ENCODE measurements at places on chromosomes 1 and 21. TPM values are rescaled to one million over a fixed set of nuclear protein-coding genes. Genes with fewer than 3 reads are reported as not detected.

DNA sequence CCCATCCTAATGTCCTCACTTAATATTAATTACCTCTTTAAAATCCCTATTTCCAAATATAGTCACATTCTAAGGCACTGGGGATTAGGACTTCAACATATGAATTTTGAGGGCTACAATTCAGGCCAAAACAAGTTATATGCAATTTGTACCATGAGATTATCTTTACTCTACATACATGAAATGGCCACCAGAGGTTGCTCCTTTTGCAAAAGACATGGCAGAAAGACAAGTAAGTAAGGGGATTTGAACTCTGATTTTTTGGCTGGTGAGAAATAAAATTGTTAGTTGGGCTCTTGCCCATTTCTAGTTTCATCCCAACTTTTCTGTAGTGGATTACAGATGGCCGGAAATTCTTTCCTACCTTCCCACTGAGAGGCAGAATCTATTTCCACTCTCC lies 4.8 kb upstream of the ALG6 start:
- no peak for DNase-seq

DNA sequence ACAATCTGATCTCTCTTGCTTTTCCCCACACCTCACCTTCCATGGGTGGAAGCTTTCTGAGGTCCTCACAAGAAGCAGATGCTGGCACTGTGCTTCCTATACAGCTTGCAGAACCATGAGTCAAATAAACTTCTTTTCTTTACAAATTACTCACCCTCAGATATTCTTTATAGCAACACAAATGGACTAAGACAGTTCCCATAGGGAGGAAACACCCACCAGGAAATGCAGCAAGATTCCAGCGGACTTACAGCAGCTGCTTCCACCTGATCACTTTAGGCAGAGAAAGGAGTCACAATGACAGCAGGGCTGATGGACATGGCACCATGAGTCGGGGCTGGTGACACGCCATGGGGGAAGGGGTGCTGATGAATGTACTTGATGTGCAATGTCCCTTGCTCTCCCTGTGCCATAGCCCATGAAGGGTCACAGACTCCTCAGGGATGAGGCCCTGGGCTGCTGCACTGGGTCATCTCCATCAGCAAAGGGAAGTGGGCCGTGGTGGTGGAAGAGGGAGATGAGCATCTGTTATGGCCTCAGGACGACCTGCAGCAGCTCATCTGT lies 53.9 kb downstream of the PRSS38 start:
- no peak for DNase-seq

DNA sequence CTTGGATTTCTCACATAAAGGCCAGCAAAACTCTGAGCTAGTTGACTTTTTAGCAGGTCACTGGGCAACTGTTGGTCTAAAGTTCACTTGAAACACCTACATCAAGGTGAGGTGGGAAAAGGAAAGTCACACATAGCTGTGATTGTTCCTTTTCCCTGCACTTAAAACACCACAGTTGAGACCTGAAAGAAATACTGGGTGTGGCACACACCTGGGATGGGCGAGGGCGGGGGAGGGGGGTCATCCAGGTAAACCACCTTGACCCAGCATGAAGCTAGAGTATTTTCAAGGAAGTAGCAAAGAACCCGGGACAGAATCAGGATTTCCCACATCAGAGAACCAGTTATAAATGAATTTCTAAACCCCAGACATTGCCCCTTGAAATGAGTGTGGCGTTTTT lies 26.4 kb downstream of the ZNF697 start:
- DNase-seq, result no peak

GRCh38 chr1:29934255-29934772 lies 698.0 kb downstream of the PTPRU start:
- DNase-seq, result no peak

DNA sequence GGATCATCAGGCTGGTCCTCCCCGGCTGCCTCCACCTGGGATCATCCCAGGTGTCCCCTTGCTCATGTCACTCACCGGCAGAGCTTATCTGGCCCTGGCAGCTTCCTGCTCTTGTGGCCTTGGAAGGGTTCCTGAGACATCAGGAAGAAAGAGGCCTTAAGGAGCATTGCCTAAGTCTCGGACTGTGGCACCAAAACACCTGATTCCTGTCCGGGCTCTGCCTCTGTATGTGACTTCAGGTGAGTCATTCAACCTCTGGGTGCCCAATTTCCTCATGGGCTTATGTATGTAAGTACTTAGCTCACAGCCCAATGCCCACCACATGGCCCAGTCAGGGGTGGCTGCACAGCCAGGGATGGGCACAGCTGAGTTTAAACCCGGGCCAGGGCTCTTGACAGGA lies 255.9 kb upstream of the VAMP3 start:
- no peak for DNase-seq

- DNase-seq, result no peak
Observed at GRCh38 chr1:77565321-77565720, 117.1 kb downstream of the ZZZ3 start.

DNA sequence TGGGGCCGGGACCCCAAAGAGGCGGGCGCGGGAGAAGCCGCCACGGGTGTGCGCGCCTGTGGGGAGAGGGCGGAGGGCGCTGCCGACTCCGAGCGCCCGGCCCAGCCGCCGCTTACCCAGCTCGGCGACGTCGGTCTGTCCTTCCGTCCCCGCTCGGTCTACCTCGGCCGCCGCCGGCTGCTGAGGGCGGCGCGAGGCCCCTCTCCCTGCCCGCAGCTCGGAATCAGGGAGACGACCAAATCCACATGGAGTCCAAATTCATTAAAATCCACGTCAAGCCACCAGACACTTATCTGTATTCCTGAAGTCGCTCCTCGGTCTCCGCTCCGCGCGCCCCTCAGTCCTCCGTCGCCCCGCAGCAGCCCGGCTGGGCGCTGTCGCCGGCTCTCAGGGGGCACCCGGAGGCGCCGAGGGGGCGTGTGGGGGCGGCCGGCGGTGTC lies 637 bp downstream of the PLXNA2 start:
- DNase-seq, result no peak

- no peak for DNase-seq
Observed at GRCh38 chr1:27562021-27562420, 41.9 kb downstream of the AHDC1 start.

DNA sequence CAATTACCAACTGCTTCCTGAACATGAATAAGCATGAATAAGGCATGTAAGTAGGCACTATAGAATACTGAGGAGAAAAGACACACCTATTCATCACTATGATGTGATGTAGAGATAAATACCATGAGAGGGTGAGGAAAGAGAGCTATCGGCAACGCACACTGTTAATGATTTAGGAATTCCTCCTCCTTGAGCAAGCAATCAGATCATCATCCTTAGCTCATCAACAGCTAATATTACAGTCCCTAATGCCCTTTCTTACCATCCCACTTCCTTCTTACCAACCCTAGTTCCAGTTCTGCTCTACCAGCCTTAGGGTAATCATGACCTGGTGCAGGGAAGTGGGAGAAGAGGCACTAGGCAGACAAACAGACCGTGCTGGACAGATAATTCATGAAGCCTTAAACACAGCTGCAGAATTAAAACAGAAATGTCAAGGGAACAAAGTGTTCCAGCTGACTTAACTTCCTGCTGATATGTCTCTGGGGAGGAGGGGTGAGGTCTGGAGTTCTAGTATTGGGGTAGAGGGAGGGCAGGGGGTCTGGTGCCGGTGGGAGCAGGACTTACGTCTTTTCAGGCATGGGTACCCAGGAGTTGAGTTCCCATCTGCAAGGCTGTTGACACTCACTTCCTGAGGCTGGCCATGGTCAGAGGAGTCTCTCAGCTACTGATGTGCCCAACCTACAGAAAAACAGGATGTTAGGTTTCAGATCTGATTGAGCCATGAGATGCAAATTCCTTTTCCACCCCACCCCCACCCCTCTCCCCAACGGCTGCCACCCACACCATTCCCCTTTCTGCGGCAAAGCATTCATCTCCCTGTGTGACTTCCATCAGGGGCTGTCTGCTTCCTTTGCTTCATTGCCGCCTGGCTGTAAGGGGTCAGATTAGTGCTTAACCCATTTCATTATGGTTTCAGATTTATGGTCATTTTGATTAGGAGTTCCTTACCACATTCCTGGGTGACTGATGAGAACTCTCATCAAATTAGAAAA lies 12.6 kb upstream of the RCSD1 start:
- DNase-seq, result no peak

GPR161 gene
- total RNA-seq, result 8.4 TPM

- DNase-seq, result peak; percentile 75
Observed at GRCh38 chr1:206469411-206469932, 804 bp upstream of the IKBKE start.

DOCK7 gene
- 37.3 TPM for total RNA-seq

- peak; percentile 9 for DNase-seq
Observed at GRCh38 chr1:66984491-66984890, 59.7 kb downstream of the MIER1 start.

DNA sequence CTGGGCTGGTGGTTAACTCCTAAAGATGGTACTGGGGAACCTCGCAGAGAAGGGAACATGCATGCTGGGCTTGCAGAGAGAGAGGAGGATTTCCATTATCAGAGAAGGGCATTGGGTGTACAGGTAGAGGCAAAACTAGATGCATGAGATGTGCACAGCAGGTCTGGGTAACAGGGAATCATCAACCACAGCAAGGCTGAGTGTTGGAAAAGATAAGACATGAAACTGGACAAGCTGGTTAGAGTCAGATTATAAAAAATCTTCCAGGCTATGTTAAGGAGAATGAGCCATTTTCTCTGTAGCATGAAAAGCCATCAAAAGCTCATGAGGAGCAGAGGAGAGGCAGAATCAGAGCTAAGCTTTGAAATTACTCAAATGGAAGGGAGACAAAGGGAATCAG lies 147.8 kb downstream of the VAV3 start:
- DNase-seq, result no peak

DNA sequence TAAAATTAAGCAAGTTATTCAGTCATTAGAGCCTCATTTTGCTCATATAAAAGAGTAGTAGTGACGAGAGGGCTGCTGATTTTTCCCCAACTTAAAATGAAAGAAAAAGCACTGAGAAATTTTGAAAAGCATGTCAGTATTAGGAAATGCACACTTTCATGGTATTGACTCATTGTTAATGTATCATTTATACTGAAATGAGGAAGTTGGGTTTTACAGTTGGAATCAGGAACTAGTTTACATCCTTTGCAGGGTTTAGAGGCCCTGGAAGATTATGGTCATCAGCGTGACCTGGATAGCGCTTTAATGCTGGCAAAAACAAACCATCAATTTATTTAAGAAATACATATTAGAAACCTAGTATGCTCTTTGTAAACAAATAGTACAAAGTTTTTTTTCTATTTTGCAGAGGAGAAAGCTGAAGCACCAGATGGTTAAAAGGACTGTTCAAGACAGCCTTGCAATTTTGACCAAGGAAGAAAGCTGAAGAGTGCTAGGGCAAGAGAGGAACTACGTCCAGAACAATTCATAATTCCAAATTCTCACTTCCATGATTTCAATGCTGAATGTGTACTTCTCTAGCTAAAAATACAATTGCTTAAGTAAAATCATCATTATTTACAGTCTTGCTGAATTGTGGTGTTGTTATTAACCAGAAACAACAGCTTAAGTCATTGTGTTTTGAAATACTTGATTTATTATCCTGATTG lies 94.8 kb upstream of the SGIP1 start:
- no peak for DNase-seq

GJA4 gene
- not detected for total RNA-seq

OR2L3 gene
- total RNA-seq, result not detected

DNA sequence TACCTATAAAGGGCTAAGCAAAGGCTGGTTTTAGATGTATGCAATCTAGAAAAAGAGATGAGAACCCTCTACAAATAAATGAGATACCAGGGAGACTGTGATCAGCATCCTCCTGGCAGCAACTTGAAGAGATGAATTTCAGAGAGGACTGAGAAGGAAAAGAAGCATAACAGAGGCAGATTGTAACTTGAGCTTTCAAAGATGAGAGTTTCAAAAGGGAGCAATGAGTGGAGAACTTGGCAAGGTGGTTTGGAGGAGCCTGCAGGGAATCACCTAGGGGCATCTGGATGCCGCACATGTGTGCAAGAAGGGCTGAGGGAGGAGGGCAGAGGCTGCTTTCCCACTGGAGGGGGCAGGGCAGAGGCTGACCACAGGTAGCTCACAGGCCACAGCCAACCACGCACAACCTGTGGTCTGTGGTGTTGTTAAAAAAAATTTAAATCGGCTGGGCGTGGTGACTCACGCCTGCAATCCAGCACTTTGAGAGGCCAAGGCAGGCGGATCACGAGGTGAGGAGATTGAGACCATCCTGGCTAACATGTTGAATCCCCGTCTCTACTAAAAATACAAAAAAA lies 50.2 kb downstream of the PCNX2 start:
- no peak for DNase-seq

DNA sequence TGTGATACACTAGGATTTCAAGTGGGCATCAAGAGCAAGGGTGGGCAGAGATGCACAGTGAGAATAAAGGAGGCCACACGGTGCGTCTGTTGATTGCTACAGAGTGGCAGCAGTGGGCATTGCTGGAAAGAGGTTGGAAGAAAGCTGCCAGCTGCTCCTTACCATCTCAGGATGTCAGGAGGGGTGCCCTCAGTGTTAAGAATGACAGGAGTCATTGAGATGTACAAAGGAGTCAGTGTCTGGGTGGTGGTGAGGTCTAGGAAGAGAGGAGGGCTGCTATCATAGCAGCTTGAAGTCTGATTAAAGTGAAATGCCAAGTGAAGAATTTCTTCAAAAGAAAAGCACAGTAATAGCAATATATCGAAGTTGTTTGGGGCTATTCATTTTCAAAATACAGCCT lies 992.7 kb downstream of the TTLL7 start:
- no peak for DNase-seq

- no peak for DNase-seq
Observed at GRCh38 chr1:22104865-22105437, 37.9 kb downstream of the WNT4 start.

INSRR gene
- not detected for total RNA-seq

- DNase-seq, result no peak
Observed at GRCh38 chr1:43005460-43006361, 47.0 kb upstream of the SLC2A1 start.

DNA sequence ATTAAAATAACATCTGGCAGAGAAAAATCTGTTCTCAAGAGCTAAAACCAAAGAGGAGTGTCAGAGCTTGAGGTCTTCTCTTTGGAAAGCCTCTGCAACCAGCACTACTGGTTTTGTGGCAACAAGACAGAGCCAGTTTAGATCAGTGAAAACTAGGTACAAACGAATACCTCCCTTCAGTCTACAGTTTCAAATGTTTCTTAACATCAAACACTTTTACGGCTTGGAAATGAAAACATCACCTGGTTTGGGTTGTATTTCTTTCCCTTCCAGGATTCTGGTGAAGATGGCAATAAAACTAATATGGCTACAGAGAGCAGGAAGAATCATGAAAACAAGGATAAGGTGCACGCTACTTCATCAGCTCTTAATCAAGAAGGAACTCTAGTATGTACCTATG lies 339.4 kb upstream of the ESRRG start:
- DNase-seq, result no peak

GRCh38 chr1:206921772-206922265 lies at the start of gene FCMR:
Gene FCMR (minus strand): TSS chr1:206921941. CDS start chr1:206921854, 87 bp downstream.
- no peak for DNase-seq

DNA sequence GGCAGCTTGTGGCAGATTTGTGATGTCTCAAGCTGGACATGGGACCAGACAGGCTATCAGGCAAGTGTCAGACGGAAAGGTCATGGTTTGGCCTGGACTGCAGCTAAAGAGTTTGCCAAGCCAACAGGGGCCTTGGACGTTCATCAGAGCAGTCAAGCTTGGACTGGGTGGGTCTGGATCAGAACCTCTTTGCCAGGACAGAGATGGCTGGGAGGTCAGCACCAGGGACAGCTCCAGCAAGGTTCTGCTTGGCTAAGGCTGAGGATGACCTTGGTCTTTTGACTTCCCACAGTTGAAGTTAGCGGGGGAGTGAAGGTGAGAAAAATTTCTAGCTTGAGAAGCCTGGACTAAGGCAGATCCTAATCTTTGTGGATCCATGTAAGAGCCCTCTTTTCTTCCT lies 68.1 kb downstream of the GRIK3 start:
- peak; percentile 24 for DNase-seq

All from Calu3 (cell line).